ENCODE measurements at places on chromosomes 5 and 9. TPM values are rescaled to one million over a fixed set of nuclear protein-coding genes. Genes with fewer than 3 reads are reported as not detected.
A peak's percentile ranks its signal among the peaks of the same experiment; 100 is the strongest.

Gene PCDHGC4
- total RNA-seq: 2.4 TPM

DNA sequence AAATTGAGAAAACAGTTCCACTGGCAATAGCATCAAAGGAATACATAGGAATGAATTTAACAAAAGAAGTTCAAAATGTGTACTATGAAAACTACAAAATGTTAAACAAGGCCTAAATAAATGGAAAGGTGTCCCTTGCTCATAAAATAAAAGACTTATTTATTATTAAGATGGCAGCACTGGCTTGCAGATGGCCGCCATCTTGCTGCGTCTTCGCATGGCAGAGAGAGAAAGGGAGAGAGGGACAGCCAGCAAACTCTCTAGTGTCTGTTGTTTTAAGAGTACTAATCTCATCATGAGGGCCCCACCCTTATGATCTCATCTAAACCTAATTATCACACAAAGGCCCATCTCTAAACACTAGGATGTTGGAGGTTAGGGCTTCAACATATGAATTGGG, 47.1 kb downstream of the ABLIM3 start:
- H3K4me1 ChIP-seq: no peaks in the 10 kb centered on the region
- H3K36me3 ChIP-seq: no peaks in the 10 kb centered on the region
- no peak overlapping the region for H3K4me3 ChIP-seq
- no peak for DNase-seq

Gene C5orf58
- 1.6 TPM for total RNA-seq

Gene SPATA31A3
- total RNA-seq: not detected

Gene SOHLH1
- not detected for total RNA-seq

DNA sequence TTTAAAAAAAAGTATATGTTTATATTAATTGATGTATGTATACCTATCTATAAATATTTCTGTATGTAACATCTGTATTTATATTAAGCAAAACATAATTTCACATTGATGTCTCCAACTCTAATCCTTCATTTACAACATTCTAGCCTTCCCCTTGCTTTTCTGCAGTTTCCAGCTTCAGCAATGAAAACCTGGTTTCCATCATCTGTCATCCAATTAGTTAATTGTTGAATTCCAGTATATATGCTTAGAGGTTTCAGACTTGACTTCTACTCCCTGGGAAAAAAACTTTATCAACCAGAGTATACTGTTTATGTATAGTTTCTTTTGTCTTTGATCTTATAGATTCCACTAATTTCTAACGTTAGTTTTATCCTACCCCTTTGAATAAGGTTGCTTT, 38.4 kb downstream of the NMUR2 start:
- H3K4me3 ChIP-seq: no peak overlapping the region
- DNase-seq: no peak
- H3K4me1 ChIP-seq: no peaks in the 10 kb centered on the region
- H3K36me3 ChIP-seq: no peaks in the 10 kb centered on the region
- no peak overlapping the region for H3K27ac ChIP-seq

DNA sequence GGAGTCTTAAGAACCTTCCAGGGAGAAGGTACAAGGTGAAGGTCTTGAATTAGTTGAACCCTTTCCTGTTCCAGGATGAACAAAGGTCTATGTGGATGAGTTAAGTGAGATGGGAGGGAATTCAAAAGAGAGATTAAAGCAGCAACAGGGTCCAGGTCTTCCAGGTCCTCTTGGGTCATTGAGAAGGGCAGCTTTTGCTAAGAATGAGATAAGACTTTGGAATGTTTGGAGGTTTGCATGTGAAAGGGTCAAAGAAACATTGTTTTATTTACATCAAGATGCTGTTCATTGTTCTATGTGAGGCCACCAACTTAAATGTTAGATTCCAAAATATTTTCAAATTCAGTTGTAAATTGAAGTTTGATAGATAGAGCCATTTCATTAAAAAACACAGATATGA, 463.9 kb downstream of the ANXA1 start:
- H3K4me1 ChIP-seq: no peaks in the 10 kb centered on the region
- H3K36me3 ChIP-seq: no peaks in the 10 kb centered on the region
- peak; percentile 29 for DNase-seq
- H3K27ac ChIP-seq: no peak overlapping the region
- H3K27me3 ChIP-seq: no peaks in the 10 kb centered on the region

Measured in H1 (cell line).